Esophagus squamous epithelium (tissue), 5 donors: ENCODE measurements at places on chromosomes 16 and 17.

DNA sequence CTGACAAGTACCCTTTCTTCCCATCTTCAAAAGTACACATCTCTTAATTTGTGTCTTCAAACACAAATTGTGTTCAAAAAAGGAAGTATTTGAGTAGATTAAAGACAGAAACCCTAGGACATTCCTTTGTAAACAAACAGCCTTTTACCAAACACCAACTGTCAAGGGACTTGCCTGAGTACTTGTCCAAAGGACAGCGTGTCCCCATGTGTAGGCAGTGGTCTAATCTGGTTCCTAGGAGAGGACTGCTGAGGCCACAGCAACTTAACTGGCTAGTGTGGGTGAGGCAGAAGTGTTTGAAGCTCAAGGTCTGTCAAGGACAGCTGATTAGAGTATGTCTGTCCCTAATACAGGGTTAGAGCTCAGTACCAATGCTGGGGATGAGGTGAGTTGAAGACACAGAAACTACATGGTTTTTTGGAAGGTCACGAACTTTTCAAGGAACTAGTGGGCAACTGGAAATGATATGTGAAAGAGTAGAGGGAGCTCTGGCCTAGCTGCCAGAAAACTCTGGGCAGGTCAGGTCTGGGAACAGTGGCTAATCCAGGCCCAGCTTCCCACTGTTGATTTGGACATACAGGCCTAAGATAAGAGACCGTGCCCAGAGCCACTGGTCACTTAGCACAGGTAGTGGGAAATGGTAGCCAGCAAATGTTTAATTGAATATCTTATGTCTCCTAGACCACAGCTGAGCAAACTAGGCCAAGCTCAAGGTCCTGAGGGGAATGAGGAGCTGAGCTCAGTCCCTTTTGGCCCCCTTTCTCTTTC, 10.1 kb downstream of the HMOX2 start:
- DNase-seq = no peak

GRCh38 chr17:59676716-59677115, 30.5 kb downstream of the PTRH2 start:
- no peak for DNase-seq

DNA sequence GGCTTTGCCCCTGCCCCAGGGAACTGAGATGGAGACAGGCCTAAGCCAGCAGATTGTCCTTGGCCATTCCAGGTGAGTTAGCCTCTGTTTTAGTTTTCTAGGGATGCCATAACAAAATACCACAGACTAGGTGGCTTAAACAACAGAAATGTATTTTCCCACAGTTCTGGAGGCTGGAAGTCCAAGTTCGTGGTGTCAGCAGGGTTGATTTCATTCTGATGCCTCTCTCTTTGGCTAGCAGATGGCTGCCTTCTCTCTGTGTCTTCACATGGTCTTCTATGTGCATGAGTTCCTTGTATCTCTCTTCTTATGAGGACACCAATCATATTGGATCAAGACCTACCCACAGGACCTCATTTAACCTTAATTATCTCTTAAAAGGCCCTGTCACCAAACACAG, 12.8 kb downstream of the FAM20A start:
- DNase-seq = no peak

DNA sequence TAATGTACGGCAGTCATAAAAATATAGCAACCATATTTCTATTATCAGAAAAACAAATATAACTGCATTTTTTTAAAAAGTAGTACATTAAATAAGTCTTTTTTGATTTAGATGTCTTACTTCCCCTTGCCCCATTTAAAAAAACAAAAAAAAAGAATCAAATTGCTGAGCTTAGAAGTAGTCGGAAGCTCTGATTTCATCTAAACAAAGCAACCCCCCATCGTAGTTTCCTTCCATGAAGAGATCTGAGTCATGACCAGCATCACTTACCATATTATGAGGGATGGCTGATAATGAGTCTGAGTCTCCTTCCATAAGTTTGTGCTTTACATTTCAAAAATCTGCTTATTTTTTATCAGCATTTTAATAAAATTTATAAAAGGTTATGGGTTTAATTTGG, 86.2 kb downstream of the ITFG1 start:
- no peak for DNase-seq

DNA sequence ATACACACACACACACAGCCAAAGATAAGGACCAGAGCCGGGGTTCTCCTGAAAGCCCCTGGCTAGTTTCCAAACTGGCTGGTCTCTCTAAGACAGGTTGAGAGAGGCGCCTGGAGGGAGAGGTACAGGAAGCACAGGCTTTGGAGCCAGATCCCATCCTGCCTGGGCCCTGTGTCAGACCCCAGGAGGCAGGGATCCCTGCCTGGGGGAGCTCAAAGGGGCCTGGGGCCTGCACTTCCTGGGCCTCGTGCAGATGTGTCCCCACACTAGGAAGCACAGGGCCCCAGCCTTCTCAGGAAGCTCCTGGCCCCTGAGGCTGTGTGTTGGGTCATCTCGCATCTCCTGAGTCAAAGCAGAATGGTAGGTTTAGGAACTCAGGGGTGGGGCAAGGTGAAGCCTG, 16.0 kb downstream of the SLC5A10 start:
- no peak for DNase-seq

- no peak for DNase-seq
Observed at GRCh38 chr16:87107201-87107600, 210.0 kb downstream of the C16orf95 start.

GRCh38 chr17:4658478-4659305, 17.2 kb upstream of the ALOX15 start:
- DNase-seq = no peak

DNA sequence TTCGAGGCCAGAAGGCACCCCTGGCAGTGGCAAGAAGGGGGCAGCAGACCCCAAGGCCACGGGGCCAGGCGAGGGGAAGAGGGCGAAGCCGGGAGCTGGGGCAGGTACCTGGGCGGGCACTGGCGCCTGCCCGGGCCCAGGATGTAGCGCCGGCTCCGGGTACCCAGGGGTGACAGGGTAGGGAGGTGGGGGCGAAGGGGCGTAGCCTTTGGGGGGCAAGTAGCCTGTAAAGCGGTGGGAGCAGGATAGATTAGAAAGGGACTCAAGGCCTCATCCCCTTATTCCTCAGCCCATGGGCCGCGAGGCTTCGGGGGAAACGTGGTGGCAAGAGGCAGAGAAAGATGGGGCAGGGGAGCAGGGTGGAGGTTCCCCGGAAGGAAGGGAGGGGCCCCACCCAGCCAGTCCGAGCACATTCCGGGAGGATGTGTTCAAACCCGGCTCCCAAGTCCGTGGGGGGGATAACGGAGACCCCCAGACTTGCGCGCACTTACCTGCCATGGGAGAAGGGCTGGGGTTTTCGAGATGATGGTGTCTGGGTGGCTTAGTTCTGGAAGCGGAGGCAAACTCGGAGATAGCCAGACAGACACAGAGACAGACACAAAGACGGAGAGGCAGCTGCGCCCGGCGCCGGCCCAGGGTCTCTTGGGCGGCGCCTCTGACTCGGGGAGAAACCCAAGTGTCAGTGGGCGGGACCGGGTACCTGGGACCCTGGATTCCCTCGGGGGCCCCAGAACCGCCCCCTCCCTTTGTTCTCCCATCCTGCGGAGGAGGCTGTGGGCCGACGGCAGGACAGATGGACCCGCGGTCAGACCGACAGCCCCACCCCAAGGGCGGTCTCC, 493 bp downstream of the PLSCR3 start:
- no peak for DNase-seq

GRCh38 chr16:87704754-87705353, 60.9 kb downstream of the KLHDC4 start:
- no peak for DNase-seq

DNA sequence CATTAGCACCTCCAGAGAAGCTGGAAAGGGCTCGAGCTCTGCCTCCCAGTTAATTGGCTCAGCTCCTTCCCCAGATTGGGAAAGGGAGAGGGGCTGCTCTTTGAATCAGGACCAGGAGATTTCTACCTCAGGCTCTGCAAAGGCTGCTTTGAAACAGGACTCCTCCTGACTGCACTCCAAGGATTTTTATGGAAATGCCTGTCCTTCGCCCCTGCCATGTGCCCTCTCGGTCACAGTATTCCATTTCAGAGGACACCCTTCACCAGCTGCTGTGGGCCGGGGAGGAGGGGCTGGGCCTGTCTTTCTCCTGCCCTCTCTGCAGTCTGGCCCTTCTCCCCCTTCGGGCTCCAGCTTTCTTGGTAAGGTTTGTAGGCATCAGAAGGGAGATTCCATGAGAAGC, 13.6 kb downstream of the MRM1 start:
- DNase-seq = no peak

- DNase-seq = no peak
Observed at GRCh38 chr17:7191571-7192270, 12.6 kb upstream of the ASGR1 start.

GRCh38 chr17:82043507-82043906, 6.0 kb upstream of the DCXR start:
- no peak for DNase-seq

- no peak for DNase-seq
Observed at GRCh38 chr16:85862476-85863383, 36.2 kb upstream of the IRF8 start.

DNA sequence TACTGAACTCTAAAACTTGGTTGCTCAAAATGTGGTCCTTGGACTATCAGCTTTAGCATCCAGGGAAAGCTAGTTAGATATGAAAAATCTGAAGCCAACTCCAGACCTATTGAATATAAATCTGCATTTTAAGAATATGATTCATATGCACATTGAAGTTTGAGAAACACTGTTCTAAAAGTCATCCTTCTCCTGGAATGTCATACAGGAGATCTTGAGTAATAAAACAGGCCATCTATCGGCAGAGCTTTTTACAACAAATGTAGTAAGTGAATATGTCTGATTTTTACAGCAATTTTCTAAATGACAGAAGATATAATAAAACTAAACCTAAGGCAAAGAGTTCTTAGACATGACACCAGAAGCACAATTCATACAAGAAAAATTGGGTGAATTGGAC, 140.4 kb downstream of the PMP22 start:
- no peak for DNase-seq

DNA sequence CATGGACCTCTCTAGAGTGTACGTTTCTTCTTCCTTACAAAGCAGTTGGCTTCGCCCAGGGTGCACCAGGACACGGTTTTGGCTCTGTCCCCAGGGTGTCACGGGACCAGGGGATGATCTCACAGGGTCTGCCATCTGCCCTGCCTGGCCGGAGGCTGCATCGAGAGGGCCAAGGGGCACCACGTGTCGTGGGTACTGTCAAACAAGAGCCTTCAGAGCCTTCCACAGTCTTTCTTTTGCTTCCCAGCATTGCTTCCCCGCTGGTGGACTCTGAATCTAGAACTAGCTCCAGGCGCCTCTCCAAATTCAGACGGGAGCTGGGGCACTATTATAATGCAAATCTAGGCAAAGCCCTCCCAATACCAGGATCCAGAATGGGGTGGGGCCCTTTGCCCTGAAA, 47.9 kb downstream of the MAPT start:
- DNase-seq = no peak

DNA sequence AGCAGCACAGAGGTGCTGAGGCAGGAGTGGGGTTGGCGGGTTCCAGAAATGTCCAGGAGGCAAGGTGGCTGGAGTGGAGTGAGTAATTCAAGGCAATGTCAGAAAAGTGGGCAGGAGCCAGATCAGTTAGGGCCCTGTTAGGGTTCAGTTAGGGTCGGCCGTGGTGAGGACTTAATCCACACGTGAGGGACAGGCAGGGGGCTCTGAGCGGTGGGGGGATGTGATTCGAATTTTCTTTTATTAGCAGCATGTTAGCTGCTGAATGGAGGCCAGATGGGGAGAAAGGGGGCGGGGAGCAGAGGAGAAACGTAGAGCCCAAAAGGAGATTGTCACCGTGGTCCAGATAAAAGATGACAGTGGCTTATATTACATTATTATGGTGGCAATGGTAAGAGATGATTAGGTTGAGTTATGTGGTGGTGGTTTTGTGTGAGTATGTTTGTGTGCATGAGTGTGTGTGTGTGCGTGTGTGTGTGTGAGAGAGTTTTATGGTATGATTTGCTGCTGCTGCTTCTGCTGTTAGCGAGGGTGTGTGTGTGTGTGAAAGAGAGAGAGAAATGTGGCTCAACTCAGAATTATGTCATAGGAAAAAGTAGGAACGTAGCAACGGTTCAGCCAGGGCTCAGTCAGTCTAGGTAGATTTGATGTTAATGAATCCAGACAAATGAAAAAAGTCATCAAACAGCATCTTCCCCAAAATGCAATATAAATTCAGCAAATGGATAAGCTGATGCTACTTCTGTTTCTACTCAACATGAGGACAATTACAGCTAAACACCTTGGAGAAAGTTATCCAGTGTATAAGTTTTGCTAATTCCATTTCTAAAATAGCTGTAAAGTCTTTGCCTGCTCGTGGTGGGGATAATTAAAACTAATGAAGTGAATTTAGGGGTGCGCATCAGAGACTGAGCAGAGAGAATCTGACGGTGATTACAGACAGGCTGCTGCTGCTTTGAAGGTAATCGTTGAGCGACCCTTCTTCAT, 390.6 kb downstream of the HAPSTR1 start:
- no peak for DNase-seq

DNA sequence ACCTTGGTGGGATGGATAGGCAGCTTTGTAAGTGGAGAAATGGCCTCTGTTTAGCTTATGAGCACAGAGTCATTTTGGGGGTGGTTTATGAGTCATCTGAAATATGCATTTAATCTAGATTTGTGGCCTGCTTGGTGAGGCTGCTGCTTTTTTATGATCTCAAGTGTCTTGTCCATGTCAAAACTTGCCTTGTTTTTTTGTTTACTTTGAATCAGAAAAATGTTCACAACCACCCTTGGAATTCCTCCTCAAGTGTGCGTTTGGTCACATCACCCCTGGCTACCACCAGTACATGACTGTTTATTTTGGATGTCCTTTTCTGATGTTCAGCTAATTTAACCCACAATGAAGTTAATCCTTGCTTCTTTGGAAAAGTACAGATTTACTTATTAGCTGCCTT, 64.6 kb downstream of the FTO start:
- no peak for DNase-seq

DNA sequence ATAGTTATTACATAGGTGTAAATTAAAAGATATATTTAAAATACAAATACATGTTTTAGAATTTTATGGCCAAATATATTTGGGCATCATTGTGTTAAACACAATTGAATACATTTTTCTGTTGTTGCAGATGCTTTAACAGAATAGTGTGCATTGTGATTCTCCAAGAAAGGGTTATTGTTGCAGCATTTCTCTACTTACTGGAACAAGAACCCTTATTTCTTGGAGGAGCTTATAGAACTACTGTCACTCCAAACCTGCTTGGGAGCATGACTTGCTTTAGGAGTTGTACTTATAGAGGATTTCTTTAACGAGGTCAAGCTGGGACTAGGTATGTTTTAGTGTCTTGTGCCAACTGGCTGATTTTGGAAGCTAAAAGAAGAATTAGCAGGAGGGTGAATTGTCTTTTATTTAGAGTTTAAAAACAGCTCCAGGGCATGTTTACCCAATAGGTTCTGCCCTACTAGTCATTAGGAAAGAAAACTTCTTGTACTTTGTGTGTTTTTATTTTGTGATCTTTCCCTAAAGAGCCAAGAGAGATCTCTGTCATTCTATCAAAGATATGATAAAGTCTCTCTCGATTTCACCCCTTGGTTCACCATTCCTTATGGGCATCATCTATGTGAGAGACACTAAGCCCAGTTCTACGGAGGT, 279.8 kb upstream of the SALL1 start:
- DNase-seq = no peak

GRCh38 chr16:23899869-23900268, 64.1 kb downstream of the PRKCB start:
- no peak for DNase-seq

GRCh38 chr16:31674686-31675085, 147.0 kb downstream of the AHSP start:
- no peak for DNase-seq
